ENCODE measurements at places on chromosomes 3 and 15. TPM values are rescaled to one million over a fixed set of nuclear protein-coding genes. Genes with fewer than 3 reads are reported as not detected.

DNA sequence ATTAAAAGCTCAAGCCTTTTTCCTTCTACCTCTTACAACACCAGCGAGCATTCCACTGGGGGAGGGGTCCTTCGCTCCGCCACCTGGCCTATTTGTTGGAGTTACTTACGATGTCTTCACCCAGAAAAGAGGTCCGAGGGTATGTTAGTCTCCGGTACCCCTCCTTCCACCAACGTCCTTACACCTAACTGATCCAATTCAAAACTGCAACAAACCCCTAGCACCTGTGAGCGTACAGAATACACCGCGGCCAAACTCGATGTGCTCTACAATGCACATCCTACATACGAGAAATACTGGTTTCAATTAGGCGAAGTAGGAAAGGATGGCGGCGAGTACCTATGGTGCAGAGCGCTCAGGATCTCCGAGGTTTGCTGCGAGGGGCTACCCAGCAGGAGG is 944 bp downstream of the SLITRK3 start:
- H3K4me3 ChIP-seq = no peak overlapping the region
- no peak overlapping the region for H3K27ac ChIP-seq
- no peak for DNase-seq
- H3K4me1 ChIP-seq = peaks cover 40% of the 10 kb centered on the region
- no peaks in the 10 kb centered on the region for H3K27me3 ChIP-seq

DNA sequence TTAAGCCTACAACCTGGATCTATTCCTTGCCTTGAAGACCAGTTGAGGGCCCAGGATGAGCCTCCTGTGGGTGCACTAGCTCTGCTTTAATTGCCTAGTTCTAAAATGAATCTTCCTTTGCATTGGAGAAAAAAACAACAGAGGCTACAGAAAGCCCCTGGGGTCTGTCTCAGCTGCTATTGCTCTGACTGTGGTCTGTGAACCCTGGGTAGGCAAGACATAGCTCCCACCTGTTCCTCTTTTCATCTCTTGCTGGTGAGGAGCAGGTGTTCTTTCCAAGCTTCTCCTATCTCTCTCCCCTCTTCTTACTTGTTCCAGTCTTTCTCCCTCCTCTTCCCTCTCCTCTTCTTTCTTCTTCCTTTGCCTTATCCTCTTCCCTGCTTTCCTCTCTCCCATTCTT is 28.8 kb downstream of the RBP2 start:
- H3K27me3 ChIP-seq = no peaks in the 10 kb centered on the region
- no peaks in the 10 kb centered on the region for H3K36me3 ChIP-seq
- no peak overlapping the region for H3K27ac ChIP-seq
- no peaks in the 10 kb centered on the region for H3K4me1 ChIP-seq
- DNase-seq = no peak

The MRAS gene
- total RNA-seq = 82.8 TPM

GRCh38 chr15:42595626-42596240 is 20.3 kb downstream of the STARD9 start:
- H3K27ac ChIP-seq = no peak overlapping the region

DNA sequence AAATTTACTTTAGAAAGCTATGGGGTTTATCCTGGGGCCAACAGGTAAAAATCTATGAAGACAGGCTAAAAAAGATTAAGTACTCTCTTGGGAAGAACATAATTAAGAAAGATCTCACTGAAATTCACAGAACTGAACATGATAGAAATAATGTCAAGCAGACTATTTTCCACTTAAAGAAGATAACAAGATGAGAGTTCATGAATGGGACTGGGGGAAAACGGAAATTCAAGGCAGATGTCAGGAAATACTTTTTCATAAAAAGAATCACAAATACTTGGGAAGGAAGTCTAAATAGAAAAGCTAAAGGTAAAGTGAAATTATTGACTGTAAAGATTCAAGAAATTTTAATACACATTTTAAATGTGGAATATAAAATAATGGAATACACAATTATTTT is 737.6 kb downstream of the EPHA3 start:
- no peak overlapping the region for H3K27ac ChIP-seq
- no peaks in the 10 kb centered on the region for H3K4me1 ChIP-seq
- DNase-seq = no peak
- H3K27me3 ChIP-seq = no peaks in the 10 kb centered on the region
- H3K4me3 ChIP-seq = no peak overlapping the region
- no peaks in the 10 kb centered on the region for H3K36me3 ChIP-seq

- DNase-seq = no peak
- H3K27ac ChIP-seq = peak overlapping the region; percentile 62
- no peaks in the 10 kb centered on the region for H3K36me3 ChIP-seq
- H3K4me1 ChIP-seq = peaks cover 14% of the 10 kb centered on the region
- no peak overlapping the region for H3K4me3 ChIP-seq
These were observed 45.1 kb downstream of the CTDSPL start for GRCh38 chr3:37906734-37907282.

- no peaks in the 10 kb centered on the region for H3K36me3 ChIP-seq
- no peak overlapping the region for H3K27ac ChIP-seq
- no peak for DNase-seq
- H3K4me1 ChIP-seq = no peaks in the 10 kb centered on the region
These were observed 482.3 kb downstream of the ZBBX start for GRCh38 chr3:166897811-166898210.

- H3K4me1 ChIP-seq = no peaks in the 10 kb centered on the region
- no peak for DNase-seq
- no peaks in the 10 kb centered on the region for H3K36me3 ChIP-seq
- H3K4me3 ChIP-seq = no peak overlapping the region
- no peaks in the 10 kb centered on the region for H3K27me3 ChIP-seq
These were observed 304.4 kb downstream of the WDR72 start for GRCh38 chr15:53454843-53455721.

DNA sequence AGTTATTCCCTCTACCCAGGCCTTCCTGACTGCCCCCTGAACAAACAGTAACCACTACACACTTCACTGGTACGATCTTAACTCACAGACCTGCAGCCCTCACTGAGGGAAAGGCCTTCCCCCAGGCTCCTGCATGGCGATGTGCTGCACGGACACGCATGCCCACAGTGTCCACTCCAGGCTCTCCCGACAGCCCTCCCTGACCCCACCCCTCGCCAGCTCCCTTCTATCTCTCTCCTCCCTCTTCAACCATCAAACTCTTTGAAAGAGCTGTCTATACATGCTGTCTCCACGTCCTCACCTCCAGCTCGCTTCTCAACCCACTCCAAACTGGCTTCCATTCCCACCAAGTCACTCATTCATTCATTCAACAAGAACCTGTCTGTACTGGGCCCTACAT is 3.9 kb downstream of the SCN5A start:
- no peak for DNase-seq
- H3K36me3 ChIP-seq = no peaks in the 10 kb centered on the region
- H3K4me3 ChIP-seq = no peak overlapping the region
- no peak overlapping the region for H3K27ac ChIP-seq
- peaks cover 13% of the 10 kb centered on the region for H3K4me1 ChIP-seq

- no peak for DNase-seq
- H3K27me3 ChIP-seq = no peaks in the 10 kb centered on the region
- H3K4me3 ChIP-seq = no peak overlapping the region
- no peak overlapping the region for H3K27ac ChIP-seq
- no peaks in the 10 kb centered on the region for H3K4me1 ChIP-seq
These were observed 595.1 kb upstream of the TGFBR2 start for GRCh38 chr3:30011237-30011803.

GRCh38 chr15:79884204-79884596 is 12.6 kb downstream of the MTHFS start:
- no peak overlapping the region for H3K27ac ChIP-seq
- H3K27me3 ChIP-seq = no peaks in the 10 kb centered on the region

- H3K36me3 ChIP-seq = no peaks in the 10 kb centered on the region
- H3K27me3 ChIP-seq = no peaks in the 10 kb centered on the region
- H3K4me1 ChIP-seq = no peaks in the 10 kb centered on the region
- no peak overlapping the region for H3K27ac ChIP-seq
- no peak for DNase-seq
These were observed 29.3 kb downstream of the RARRES1 start for GRCh38 chr3:158702815-158703481.

DNA sequence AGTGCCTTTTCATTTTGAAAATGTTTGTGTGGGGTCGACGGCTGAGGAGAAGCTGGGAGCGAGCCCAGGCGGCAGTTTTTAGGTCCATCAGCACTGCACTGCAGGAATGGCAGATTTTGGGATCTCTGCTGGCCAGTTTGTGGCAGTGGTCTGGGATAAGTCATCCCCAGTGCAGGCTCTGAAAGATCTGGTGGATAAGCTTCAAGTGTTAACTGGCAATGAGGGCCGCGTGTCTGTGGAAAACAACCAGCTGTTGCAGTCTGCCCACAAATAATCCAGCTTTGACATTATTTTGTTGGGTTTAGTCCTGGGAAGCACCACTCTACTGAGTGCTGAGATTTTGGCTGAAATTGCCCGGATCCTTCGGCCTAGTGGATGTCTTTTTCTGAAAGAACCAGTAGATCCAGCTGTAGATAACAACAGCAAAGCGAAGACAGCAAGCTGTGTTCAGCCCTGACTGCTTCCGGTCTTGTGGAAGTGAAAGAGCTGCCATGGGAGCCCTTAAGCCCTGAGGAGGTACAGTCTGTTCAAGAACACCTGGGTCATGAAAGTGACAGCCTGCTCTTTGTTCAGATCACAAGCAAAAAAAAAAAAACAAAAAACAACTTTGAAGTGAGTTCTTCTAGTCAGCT is 13.1 kb upstream of the ANP32A start:
- H3K4me1 ChIP-seq = no peaks in the 10 kb centered on the region
- peaks cover 2% of the 10 kb centered on the region for H3K27me3 ChIP-seq
- H3K4me3 ChIP-seq = no peak overlapping the region
- H3K36me3 ChIP-seq = no peaks in the 10 kb centered on the region
- no peak overlapping the region for H3K27ac ChIP-seq
- no peak for DNase-seq

GRCh38 chr3:31185062-31185357 is 290.5 kb upstream of the GADL1 start:
- no peaks in the 10 kb centered on the region for H3K27me3 ChIP-seq
- DNase-seq = no peak
- no peak overlapping the region for H3K27ac ChIP-seq
- no peaks in the 10 kb centered on the region for H3K4me1 ChIP-seq
- no peaks in the 10 kb centered on the region for H3K36me3 ChIP-seq

The NR2E3 gene
- total RNA-seq = 0.54 TPM

GRCh38 chr3:8095724-8096123 is 405.9 kb upstream of the LMCD1 start:
- no peaks in the 10 kb centered on the region for H3K36me3 ChIP-seq
- H3K27me3 ChIP-seq = no peaks in the 10 kb centered on the region
- H3K4me1 ChIP-seq = no peaks in the 10 kb centered on the region

GRCh38 chr15:93121973-93122910 is 33.2 kb upstream of the RGMA start:
- no peaks in the 10 kb centered on the region for H3K36me3 ChIP-seq
- H3K4me1 ChIP-seq = peaks cover 12% of the 10 kb centered on the region
- H3K27ac ChIP-seq = no peak overlapping the region
- peak; percentile 80 for DNase-seq

DNA sequence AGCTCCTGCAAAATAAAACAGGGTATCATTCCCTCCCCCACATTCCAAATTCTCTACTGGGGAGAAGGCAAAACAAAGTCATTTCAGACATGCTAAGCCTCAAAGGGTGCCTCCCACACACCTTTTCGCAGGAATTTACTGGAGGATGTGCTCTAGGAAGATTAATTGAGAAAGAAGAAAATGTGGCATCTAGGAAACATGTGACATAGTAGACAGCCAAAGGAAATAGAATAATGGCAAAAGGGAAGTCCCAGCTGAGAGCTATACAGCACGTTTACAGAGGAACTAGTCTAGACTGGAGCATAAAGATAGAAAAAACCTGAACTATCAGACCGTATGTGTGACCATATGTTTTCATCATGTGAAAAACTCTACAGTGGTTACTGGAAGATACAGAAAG is 58.8 kb upstream of the MELTF start:
- no peak overlapping the region for H3K27ac ChIP-seq
- no peaks in the 10 kb centered on the region for H3K36me3 ChIP-seq
- no peak overlapping the region for H3K4me3 ChIP-seq
- H3K4me1 ChIP-seq = no peaks in the 10 kb centered on the region

The DAZL gene
- total RNA-seq = not detected

GRCh38 chr3:150703299-150703755 is 393 bp downstream of the ERICH6 start:
- peaks cover 8% of the 10 kb centered on the region for H3K4me1 ChIP-seq
- no peaks in the 10 kb centered on the region for H3K27me3 ChIP-seq
- H3K36me3 ChIP-seq = no peaks in the 10 kb centered on the region

The SLC28A1 gene
- total RNA-seq = not detected

DNA sequence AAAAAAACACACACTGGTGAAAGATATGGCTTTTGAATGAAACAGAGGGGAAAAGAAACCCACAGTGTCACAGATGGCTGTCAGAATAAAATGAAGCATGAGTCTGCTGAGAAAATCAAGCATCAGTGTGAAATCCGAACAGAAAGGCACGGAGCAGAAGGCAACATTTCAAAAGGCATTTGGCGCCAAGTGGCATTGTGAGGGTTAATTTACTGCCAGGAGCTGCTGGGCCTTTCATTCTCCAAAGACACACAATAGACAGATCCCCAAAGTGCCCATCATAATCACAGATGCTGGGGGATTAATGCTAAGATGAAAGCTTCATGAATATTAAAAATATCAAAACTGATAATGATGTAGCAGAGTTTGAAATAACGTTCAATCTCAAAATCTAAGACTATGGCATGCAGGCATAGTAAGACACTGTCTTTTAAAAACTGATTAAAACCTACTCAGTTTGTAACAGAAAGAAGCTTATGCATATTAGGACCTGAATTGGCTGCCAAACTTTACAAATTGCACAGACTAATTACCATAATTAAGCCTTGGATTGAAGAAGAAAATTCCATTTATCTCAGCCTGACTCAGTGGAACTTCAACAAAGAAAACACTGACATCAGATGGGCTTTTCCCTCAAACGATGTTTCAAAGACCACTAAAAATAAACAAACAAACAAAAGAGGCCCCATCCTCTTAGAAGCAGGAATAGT is 589.2 kb downstream of the ROBO1 start:
- no peak overlapping the region for H3K4me3 ChIP-seq
- no peaks in the 10 kb centered on the region for H3K36me3 ChIP-seq
- H3K27ac ChIP-seq = no peak overlapping the region
- H3K27me3 ChIP-seq = no peaks in the 10 kb centered on the region

The IL1RAP gene
- 4.9 TPM for total RNA-seq

The PLOD2 gene
- total RNA-seq = 166 TPM

DNA sequence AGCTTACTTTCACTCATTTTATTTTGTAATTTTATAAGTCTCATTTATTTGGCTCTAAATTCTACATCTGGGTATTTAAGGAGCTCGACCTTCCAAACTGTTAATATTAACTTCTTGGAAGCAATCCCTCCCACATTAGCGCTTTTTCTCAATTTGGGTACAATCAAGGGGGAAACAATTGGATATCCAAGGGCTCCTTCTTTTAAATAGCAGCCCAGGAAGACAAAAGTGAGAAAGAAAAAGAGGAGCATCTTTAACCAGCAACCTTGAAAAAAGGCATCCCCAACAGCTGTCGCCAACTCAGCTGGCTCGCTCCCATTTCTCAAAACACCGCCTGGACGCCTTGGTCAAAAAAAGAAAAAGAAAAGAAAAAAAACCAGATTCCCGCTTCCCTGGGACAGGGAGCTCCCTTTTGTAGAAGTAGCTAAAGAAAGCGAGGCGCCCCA is 873 bp downstream of the C3orf70 start:
- H3K36me3 ChIP-seq = no peaks in the 10 kb centered on the region
- peak overlapping the region; percentile 6 for H3K4me3 ChIP-seq
- peak overlapping the region; percentile 63 for H3K27ac ChIP-seq
- no peaks in the 10 kb centered on the region for H3K27me3 ChIP-seq
- DNase-seq = no peak
- peaks cover 10% of the 10 kb centered on the region for H3K4me1 ChIP-seq

- H3K4me1 ChIP-seq = no peaks in the 10 kb centered on the region
- DNase-seq = no peak
These were observed 605.4 kb downstream of the FGF12 start for GRCh38 chr3:192121923-192122322.

The GOLGA8G gene
- not detected for total RNA-seq

GRCh38 chr3:42254566-42254965 is 11.4 kb downstream of the CCK start:
- no peaks in the 10 kb centered on the region for H3K36me3 ChIP-seq
- no peak overlapping the region for H3K27ac ChIP-seq
- DNase-seq = no peak
- no peaks in the 10 kb centered on the region for H3K27me3 ChIP-seq
